ENCODE measurements at places on chromosomes 7 and 10.

GRCh38 chr7:148723846-148724245, 25.1 kb downstream of the CUL1 start:
- peak; percentile 34 for DNase-seq

- no peak for DNase-seq
Measured at GRCh38 chr7:77679608-77680007, 16.7 kb upstream of the RSBN1L start.

DNA sequence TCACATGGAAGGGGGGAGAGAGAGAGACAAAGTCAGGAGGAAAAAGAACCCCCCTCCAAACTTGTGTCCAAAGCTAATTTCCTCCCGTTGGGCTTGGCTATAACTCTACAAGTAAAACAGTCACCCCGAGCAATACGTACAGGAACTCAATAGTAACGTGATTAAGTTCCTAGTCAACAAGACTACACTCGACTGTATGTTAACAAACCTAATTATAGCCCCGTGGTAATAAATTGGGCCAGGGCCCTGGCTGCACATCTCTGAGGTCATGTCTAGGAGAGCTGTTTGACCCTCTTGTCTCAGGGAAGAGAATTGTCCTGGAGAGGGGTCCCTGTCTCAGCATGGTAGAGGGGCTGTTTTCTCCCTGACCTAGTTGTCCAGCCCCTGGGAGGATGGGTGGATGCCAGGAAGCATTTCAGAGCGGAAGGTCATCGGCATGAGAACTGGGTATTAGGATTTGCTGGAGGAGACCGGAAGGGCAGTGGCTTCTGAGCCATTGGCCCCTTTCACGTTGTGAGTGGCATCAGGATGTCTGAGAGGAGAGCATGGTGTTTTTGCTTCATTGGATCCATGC, 60.2 kb upstream of the COMTD1 start:
- DNase-seq, result no peak

DNA sequence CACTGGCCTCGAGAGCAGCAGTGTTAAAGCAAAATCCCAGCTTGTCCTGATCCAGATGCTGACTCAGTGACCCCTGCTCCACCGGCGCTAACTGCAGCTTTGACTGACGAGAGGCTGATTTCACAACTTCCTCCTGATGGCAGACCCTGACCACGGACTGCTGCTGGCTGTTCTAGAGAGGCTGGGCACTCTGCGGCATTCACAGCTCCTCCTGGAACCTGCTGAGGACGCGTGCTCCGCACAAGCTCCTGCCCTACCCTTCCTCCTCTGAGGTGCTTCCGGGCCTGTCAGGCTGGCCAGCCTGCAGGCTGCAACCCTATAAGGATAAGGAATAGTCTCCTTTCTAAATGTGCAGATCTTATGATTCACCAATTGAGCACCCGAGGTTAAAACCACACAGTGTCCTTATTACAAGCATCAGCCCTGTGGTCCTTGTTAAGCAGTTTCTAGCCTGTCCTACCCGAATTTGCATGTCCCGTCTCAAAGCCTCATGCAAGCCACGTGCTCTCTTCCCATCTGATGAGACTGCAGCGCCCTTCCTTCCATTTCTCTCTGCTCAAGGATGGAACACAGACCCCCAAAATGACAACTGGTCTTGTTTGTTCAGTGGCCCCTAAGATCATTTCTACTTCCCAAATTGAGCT, 35.5 kb upstream of the NCAPG2 start:
- peak; percentile 87 for DNase-seq

Measured in hematopoietic multipotent progenitor cell treated with erythropoietin and hydrocortisone succinate and interleukin-3 and kit ligand, for 4 days (in vitro differentiated cells).